ENCODE measurements at places on chromosomes 5 and 9.

DNA sequence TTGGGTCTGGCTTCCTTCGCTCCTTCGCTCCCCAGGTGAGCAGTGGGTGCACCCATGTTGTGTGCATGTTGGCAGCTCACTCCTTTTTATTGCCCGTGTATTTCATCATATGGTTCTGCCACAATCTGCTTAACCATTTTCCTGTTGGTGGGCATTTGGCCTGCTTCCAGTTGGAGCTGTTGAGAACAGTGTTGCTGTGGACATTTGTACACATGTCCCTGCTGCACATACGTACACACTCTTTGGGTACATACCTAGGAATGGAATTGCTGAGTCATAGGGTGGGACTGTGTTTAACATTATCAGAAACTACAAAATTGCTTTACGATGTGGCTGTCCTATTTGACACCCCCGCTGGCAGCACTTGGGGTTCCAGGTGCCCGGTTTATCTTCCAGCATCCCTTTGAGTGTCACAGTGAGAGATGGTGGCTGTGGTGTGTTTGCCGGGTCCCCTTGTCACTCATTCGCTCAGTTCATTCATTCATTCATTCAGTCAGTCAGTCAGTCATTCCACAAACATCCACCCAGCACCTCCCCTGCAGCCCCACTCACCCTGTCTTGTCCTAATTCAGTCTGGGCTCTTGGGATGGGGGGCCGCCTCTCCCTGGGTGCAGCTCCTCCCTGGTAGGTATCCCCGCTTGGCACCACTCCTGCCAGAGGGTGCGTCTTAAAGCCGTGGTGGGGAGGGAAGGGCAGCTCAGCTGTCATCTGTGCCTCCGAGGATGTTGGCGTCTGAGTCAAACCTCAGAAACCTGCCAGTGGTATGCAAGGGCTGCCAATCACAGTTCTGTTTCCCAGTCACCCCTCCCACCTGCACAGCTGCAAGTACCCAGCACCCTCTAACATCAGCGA is 7.9 kb upstream of the FIBCD1 start:
- DNase-seq: no peak

DNA sequence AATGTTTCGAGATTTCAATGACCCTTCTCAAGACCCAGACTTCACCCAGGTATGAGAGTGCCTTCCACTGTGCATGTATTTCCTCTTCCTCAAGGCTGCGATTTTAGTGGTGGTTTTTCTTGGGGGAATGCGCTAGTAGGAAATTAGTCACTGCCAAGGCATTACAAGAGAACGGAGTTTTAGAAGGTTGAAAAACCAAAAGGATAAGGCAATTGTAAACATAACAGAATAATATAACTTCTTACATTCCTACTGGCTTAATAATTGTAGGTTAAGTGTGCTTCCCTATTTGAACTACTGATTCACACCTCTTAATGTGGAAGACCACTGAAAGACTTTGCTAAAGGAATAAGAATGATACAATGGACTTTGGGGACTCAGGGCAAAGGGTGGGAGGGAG is 38.9 kb downstream of the ACO1 start:
- no peak for DNase-seq

- DNase-seq: no peak
Measured at GRCh38 chr9:38482918-38483592, 58.8 kb upstream of the IGFBPL1 start.

DNA sequence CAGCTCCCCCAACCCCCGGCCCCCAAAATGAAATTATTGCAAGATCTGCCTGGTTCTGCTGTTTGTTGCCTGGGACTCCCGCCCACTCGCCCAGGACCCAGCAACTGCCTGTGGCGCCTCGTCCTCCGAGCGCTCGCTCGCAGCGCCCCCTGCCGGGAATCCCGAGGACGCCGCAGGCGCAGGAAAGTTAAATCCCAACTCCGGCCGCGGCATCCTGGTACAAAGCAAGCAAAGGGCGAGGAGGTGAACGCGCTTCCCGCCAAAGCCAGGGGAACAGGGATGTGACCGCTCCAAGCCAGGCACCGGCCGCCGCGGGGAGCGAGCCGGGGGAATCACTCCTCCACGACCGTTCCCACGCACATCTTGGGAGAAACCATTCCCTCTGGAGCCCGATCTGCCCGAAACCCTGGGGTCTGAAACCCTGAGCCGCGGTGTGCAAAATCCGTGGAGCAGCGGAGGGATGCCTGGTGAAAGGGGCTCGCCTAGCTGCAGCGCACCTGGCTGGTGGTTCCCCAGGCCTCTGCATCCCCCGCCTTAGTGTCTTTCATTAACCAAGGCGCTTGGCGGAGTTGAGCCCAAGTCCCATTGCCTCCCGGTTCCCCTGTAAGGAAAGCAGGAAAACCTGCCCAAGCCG is 1.3 kb downstream of the SEMA5A start:
- no peak for DNase-seq

GRCh38 chr9:137969685-137970084 is 92.1 kb downstream of the CACNA1B start:
- no peak for DNase-seq

DNA sequence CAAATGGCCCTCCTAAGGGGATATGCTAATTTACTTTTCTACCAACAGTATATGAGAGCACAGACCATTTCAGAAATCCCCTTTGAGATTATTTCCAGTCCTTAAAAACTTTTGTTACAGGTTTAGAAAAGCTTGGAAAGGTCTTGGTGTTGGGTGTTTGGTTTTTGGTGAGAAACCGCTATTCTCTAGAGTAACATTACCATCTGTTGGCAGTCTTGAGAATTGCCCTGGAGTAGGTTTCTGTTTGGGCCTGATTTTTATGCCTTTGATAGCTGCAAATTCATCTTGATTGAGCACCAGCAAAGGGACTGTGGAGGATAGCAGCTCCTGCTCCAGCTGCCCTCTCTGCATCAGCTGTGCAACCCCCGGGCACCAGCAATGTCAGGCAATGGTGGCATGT is 8.0 kb downstream of the NUDT2 start:
- DNase-seq: no peak

DNA sequence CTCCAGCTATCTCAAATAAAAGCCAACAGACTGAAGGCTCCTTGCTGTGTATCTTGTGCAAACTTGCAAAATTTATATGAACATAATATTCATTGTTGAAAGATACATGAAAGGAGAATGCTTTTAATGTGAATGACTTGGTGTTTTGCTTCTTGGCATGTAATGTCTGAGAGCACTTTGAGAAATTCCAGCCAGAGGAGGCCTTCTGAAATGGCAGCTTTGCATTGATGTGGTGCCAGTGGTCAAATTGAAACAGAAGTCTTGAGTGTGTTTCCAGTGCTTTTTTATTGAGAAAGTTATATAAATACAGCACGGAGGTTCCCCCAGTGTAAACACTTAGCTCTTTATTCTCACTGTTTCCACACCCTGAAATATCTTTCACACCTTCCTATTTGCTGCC is 182.1 kb downstream of the ADCY2 start:
- DNase-seq: no peak

GRCh38 chr9:14849851-14850250 is 60.4 kb downstream of the FREM1 start:
- DNase-seq: no peak

DNA sequence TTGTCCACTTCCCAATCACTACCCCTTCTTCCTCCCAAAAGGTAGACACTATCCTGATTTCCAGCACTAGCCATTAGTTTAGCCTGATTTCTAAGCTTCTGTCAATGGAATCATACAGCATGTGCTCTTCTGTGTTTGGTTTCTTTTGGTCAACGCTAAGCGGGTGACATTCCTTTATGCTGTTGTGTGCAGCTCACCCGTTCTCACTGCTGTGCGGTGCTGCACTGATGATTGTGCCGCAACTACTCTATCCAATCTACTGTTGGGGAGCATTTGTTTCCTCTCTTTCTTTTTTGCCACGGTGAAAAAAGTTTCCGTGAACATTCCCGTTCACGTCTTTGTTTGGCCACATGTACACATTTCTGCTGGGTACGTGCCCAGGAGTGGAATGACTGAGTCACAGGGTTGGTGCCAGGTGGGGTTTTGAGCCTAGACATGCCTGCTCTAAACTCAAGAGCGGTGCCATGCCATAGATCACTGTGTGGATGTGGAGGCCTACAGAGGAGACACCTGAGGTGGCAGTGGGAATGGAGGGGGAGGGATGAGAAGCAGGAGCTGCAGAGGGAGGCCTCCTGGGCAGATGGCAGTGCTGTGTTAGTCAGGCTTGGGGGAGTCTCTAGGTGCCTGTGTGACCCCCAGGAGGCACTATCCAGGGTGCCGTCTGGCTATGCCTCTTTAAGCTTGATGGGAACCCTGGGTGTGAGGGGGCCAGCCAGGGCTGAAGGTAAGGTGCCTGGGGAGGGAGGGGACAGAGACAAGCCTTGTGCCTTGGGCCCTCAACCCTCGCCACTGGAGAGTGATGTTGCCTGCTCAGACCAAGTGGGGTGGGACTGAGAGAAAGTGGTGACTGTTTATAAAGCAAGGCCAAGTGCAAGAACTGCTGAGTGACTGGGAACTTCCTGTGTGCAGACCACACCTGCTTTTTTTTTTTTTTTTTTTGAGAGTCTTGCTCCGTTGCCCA is 11.4 kb upstream of the ANKRD33B start:
- DNase-seq: no peak

DNA sequence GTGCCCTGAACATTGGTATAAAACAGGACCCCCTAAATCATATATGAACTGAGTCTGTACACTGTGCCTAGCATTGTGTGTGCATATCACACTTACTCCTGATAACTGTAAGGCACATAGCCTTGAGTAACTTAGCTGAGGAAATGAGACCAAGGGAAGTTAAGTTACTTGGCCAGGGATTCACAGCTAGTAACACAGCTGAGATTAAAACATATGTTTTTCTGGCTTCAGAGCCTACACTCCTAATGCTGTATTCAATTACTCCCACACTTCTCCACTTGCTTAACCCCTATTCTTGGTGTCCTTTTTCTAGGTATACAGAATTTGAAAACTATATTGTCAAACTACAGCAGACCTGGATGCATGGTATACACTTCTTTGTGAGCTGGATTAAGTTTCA is 12.8 kb downstream of the GHR start:
- no peak for DNase-seq

- DNase-seq: no peak
Measured at GRCh38 chr9:11016081-11016480, 403.3 kb upstream of the PTPRD start.

- DNase-seq: no peak
Measured at GRCh38 chr5:169185626-169186025, 115.3 kb downstream of the SLIT3 start.

GRCh38 chr5:174489215-174489614 is 235.2 kb upstream of the MSX2 start:
- no peak for DNase-seq

DNA sequence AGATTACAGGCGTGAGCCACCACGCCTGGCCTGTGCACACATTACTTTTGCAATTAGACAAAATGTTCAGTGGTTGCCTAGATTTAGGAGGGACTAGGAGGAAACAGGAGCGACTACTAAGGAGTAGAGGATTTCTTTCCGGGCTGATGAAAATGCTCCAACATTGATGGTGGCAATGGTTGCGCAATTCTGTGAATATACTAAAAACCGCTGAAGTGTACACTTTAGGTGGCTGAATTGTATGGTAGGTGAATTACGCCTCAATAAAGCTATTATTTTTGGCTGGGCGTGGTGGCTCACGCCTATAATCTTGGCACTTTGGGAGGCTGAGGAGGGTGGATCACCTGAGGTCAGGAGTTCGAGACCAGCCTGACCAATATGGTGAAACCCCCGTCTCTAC is 46.8 kb upstream of the STXBP1 start:
- no peak for DNase-seq

DNA sequence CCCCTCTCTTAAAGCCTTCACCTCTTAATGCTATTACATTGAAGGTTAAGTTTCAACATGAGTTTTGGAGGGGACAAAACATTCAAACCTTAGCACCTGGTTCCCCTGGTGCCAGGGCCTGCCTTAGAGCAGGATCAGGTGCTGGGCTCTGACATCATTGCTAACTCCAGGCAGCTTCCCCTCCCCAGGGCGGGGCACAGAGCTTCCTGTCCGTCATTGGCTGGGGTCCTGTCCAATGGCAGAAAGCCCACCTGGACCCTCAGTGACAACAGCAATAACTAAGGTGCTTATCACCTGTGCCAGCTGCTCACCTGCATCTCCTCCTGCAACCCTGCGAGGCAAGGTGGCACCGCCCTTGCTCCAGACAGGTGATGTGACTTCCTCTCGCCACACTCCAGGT is 177.4 kb downstream of the NSG2 start:
- DNase-seq: no peak

GRCh38 chr9:80720579-80720978 is 968.8 kb downstream of the TLE1 start:
- no peak for DNase-seq

DNA sequence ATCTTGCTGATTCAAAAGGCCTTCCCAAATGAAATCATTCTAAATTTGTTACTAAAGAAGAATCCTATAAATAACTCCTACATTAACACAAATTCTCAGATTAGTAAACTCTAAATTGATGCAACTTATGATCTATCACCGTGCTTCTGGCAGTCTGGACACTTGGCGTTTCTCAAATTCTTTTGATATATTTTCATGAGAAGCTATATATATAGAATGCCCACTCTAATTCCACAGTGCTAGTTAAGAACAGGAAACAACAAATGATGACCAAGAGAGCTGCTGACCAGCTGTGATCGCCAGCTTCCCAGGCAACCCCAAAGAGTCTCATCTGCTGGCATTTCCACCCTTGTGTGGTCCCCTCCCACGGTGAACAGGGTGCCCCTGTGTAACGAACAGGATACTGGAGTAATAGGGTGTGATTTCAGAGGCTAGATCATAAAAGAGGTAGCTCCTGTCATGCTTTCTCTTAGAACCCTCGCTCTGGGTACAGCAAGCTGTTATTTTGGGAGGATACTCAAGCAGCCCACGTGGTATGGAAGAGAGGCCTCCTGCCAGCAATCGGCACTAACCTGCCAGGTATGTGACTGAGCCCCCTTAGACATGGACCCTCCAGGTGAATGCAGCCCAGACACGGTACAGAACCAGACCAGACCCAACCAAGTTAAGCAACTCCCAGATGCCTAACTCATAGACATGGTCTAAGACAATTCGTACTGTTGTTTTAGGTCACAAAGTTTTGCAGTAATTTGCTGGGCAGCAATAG is 64.7 kb downstream of the CDC14B start:
- no peak for DNase-seq

GRCh38 chr9:109246533-109246932 is 74.3 kb downstream of the EPB41L4B start:
- no peak for DNase-seq

GRCh38 chr9:117555964-117556629 is 141.2 kb upstream of the ASTN2 start:
- no peak for DNase-seq

DNA sequence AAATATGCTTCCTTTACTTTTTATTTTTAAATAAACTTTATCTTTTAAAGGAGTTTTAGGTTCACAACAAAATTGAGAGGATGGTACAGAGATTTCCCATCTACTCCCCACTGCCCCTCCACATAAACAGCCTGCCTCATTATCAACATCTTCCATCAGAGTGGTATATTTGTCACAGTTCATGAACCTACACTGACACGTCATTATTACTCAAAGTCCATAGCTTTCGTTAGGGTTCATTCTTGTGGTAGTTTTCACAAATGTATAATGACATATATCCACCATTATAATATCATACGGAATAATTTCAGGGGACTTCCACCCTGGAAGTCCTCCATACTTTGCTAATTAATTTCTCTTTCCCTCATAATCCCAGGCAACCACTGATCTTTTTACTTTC is 204.9 kb downstream of the SMARCA2 start:
- DNase-seq: no peak
